ENCODE measurements at places on chromosomes 5 and 9.

DNA sequence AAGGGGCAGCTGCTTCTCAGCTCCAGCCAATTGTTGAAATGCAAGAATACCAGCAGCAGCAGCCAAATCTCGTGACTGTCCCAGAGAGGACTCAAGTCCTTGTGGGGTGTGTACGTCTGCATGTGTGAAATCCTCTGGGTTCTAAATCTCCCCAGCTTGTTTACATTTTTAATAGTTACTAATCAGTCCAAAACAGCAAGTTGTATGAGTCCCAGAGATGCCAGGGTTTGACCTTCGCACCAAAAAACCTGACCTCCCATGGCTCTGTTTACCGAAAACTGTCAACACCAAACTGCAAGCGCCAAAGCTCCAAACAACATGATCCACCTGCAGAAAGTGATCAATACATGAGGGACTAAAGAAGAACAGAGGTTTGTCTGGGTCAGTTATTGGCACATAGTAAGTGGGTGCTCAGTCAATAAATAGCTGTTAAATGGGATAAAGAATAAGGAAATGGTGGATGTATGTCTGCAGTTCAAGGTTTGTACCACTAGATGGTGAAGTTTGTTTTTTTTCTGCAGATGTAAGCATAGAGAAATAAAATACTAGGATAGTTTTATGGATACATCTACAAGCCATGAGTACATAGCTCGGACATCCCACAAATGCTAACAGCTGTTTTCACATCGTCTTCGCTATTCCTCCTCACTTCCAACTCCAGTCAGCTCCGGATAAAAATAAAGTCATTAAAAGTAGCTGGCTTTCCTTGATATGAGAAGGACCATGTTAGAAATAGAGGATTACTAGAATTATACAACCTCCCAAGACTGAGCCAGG lies 85.3 kb upstream of the ADRB2 start:
- DNase-seq: no peak

GRCh38 chr9:13071921-13072320 lies 207.6 kb downstream of the MPDZ start:
- no peak for DNase-seq

DNA sequence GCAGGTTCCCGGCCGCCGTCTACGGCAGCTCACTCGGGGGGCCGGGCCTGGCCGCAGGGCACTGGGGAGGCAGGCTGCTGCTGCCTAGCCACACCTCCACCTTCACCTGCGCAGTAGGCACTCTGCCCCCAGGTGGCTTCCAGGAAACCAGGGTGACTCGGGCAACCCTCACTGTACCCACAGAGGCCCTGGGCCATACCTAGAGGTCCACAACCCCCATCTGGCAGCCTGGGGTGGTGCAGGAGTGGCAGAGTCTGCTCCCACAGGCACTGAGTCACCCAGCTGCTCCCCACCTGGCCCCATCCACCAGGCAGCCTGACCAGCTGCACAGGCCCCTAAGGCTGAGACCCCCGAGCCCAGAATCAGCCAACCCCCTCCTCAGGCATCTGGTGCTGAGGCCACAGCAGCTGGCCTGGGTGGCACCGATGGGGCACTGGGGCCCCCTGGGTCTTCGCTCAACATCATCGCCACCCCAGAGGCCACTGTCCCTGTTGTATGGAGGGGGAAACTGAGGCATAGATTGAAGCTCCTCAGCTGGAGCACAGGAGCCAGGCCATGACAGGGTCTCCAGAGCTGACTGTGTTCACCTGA lies 70.2 kb downstream of the KCNT1 start:
- DNase-seq: no peak

DNA sequence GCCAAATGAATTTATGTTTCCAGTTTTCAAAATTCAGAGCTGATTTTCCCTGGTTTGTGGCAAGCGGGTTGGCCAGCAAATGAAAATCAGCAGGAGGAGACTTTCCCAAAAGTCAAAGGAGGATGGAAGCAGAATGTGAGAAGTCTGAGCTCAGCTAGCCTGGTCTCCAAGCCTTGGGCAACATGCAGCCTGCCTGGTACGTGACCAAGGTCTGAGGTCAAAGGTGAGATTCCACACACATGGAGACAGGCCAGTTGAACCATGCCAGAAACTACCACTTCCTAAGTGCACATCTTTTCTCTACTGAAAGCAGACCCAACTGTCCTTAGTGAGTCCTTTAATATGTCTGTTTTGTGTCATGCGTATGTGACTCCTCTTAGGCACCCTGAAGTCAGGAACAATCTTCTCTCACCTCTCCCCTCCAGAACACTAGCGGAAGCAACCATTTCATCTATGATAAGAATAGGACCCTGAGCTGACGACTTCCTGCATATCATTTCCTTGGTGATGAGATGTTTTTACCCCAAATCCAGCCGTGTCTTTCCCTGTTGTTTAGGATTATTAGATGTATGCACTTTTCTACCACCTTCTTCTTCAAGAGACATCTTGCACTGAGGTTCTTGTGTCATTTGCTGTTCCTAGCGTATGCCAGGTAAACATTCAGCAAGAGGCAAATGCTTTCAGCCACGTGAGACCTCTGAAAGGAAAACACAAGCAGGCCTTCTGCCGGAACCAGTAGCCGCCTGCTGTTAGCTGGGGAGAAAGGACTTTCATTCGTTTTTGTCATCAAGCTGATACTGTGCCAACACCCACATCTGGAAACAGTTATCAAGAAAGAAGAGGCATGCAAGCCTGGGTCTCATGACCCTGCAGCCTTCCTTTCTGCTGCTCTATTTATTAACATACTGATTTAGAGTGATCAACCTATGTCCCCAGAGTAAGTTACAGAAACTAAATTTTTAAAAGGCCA lies 9.7 kb upstream of the TGFBI start:
- no peak for DNase-seq

DNA sequence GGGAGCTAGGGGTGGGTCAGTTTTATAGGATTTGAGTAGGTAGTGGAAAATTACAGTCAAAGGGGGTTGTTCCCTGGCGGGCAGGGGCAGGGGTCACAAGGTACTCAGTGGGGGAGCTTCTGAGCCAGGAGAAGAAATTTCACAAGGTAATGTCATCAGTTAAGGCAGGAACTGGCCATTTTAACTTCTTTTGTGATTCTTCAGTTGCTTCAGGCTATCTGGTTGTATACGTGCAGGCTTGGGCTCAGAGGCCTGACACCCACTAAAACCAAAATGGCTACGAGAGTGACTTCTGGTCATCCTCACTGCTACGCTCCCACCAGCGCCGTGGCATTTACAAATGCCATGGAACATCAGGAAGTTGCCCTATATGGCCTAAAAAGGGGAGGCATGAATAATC lies 20.7 kb upstream of the NXNL2 start:
- DNase-seq: no peak

DNA sequence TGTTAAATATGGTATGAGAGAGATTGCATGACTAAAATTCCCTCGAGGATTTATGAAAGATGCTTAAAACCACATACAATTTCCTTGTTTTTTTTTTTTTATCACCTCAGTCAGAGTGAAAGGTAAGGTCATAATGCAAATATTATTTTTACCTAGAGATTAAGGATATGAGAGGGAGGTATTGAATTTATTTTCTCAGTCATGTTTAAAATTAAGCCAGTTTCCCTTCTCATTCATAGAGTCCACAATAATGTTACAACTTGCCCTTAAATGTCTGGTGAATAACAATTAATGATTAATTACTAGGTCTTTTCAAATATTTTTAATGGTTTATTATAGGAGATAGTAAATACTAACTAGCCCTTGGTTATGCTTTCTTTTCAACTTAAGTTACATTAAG lies 144.9 kb upstream of the HAPLN1 start:
- DNase-seq: no peak

DNA sequence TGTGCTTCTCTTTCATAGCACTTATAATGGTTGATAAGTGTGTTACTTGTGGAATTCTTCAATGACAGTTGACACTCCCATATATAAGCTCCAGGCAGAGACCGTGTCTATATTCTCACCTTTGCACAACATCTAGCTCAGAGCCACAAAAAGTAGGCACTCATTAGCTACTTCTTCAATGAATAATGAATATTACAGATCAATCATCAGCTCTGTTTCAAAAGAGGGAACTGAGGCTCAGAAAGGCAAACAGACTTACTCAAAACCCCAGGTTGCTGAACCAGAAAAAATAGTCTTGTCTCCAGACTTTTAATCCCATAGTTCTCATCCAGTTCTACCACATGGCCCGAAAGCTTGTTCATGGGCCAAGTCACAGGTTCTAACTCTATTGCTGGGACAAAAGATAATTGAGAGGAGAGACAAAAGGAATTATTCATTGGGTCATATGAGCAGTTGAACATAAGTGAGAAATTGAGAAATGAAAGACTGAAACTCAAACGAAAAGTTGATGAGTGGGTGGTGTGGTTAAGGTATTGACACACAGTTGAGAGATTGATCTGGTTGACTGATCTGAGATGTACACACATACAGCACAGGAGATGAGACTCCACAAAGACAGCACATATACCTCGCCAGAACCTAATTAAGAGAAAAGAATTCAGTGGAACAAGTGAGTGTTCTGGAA lies 381.6 kb downstream of the EFNA5 start:
- no peak for DNase-seq

GRCh38 chr9:99181621-99182020 lies 40.1 kb downstream of the ALG2 start:
- no peak for DNase-seq

GRCh38 chr9:38689678-38690077 lies 30.3 kb downstream of the FAM240B start:
- no peak for DNase-seq

GRCh38 chr5:56026863-56027300 lies 32.1 kb upstream of the IL6ST start:
- DNase-seq: no peak

- peak; percentile 79 for DNase-seq
These were observed at the start of gene C9orf72 for GRCh38 chr9:27572918-27573633. TSS of gene C9orf72 (minus strand) at chr9:27573481. CDS start at chr9:27567120, 6,361 bp downstream.

DNA sequence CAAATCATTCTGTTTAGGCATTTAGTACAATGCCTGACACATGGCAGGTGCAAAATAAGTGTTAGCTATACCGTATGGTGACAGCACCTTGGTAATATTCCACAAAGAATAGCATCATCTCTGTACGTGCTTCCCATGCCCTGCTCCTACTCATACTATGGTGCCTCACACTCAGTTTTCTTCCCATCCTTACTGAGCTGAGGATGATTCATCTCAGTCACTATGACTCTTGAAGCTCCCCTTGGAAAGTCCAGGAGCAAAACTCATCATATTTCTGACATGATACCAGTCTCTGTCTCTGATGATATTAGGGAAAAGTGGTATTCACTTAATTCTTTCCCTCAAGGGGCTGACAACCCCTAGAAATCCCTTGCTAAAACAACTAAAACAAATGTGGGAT lies 423.3 kb downstream of the EFNA5 start:
- DNase-seq: no peak

DNA sequence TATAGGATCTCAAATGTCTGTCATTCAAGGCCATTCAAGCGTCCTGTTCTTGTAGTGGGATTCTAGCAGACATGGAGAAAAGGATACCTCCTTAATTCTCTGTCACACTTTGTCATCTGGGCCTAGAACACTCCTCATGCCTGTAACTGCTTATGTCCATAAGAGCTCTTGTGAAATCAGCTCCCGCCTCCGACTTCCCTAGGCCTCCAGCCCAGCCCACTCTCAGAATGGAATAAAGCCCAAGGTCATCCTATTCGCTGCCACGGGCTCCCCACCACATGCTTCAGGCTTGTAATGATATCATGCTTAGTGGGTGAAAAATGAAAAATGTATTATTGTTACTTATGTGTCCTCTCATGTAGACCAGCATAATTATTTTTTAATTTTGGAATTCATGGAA lies 632.5 kb downstream of the ISL1 start:
- no peak for DNase-seq

GRCh38 chr5:115639377-115639776 lies 13.5 kb upstream of the TMED7 start:
- DNase-seq: no peak

- no peak for DNase-seq
These were observed 358.3 kb downstream of the KIAA0825 start for GRCh38 chr5:94260096-94260495.

GRCh38 chr9:106560540-106560939 lies 302.4 kb upstream of the ZNF462 start:
- no peak for DNase-seq

DNA sequence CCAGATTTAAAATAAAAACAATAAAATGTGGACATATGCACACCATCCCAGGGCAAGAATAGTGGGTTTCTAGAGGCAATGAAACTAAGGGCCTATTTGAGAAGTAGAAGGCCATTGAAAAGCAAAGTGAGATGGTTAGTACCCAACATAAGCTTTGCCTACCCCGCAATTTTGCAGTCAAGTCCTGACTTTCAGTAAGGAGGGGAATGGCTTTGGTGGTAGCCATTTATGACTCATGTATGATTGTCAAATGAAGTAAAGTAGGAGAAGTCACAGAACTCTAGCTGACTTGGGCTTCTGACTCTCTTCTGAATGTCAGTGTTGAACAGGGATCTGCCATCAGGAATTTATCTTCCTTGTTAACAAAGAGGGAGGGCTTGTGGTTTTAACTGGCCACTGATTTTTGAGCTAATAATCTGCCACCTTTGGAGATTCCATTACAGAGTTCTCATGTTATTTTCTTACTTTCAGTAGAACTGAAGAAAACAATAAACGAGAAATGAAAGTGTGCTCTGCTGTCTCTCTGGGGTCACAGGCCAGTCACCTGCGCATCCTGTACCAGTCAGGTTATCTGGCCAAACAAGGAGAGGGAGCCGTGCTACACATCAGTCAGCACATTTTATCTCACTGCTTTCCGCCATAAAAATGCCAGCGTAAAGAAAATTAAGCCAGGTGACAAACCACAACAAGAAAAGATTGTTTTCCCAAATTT lies 14.3 kb upstream of the SNCAIP start:
- no peak for DNase-seq

- DNase-seq: no peak
These were observed 23.9 kb downstream of the HMGXB3 start for GRCh38 chr5:150024346-150024984.

DNA sequence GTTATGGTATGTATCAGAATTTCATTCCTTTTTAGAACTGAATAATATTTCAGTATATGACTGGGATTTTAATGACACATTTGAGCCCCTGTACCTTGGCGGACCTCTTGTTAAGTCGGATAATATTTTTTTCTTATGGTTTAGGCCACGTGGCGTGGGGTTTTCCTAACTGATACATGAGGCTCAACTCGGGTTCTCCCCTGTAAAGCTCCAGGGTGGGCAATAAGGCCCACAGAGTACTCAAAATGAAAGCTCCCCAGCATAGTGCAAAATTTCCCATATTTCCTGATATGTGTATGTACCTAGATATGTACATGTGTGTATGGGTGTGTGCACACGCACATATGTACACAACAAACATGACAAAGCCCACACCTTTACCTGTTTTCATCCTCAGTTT lies 24.5 kb downstream of the TICAM2 start:
- no peak for DNase-seq

DNA sequence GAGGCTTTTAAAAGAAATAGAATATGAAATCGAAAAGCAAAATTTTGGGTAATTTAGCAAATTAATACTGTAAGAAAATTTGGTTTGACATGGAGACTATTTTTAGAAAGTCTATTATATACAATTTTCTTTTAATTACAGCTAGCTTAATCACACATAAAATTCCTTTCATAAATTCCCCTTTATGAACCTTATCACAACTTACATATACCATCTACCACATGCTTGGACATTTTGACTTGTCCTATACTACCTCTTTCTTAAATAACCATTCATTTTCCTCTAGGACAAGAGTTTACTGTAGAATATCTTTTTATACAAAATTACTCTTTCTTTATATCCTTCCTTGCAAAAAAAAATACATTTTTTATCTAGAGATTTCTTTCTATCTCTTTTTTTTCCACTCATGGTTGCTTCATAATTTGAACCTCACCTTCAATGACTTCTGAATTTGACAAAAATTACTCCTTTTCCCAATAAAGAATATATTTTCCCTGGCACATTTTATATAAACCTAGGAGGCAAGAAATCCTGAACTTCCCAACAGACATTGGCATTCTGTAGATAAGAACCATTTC lies 34.0 kb upstream of the SYK start:
- DNase-seq: no peak

All from stimulated activated CD8-positive, alpha-beta memory T cell treated with anti-CD3 and anti-CD28 coated beads, Interleukin-4, amount 100 ng/mL, for 1 hour (primary cell).